ENCODE measurements at places on chromosomes 3 and 15.

GRCh38 chr3:108312656-108313055 lies 16.3 kb downstream of the HHLA2 start:
- DNase-seq, result no peak

DNA sequence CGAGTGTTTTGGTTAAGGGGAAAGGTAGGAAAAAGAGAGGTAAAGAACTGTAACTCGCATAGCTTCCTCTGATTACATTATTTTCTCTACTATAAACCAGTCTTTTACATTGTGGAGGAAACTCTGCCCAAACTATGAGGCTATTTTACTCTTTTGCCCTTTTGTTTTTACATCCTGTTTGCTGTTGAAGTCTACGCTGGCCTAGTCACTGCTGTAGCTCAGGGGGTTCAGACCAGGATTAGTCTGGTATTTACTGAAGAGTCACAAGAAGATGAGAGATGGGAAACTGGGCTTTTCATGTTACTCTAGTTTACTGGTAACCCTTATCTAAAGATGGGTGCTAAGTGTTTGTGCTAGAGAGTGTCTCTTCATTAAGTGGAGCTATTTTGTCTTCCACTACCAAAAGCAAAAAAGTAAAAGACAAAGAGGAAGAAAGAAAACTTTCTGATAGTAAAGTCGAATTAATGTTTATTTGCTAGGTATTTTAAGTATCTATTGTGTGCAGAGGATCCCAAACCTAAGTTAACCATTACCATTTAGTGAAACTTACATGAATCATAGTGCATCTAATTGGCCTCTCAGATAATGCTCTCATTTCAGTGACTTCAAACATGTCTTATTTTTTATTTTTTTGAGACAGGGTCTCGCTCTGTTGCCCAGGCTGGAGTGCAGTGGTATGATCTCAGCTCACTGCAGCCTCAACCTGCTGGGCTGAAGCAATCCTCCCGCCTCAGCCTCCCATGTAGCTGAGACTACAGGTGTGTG lies 10.9 kb downstream of the RARB start:
- DNase-seq, result no peak

GRCh38 chr3:41598402-41599126 lies 363.3 kb downstream of the ULK4 start:
- DNase-seq, result no peak

GRCh38 chr3:184148076-184148475 lies 7.1 kb upstream of the DVL3 start:
- no peak for DNase-seq

GRCh38 chr3:49506906-49507305 lies 36.8 kb downstream of the DAG1 start:
- DNase-seq, result no peak

DNA sequence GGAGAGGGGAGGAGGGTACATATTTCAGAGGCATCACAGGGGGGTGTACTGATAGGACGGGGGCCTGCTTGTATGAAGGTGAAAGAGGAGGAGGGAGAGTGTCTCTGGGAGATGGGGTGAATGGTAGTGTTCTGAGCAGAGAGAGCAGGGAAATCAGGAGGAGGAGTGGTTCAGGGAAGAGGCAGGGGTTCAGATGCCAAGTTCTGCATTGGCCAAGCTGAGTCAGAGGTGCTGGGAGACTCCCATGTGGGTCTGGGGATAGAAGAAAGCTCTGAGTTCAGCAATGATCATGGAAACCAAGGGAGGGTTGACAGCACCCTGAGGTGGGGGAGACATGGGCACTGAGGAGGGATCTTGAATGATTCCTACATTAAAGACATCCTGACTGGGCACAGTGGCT lies 3.0 kb downstream of the CYP8B1 start:
- no peak for DNase-seq

DNA sequence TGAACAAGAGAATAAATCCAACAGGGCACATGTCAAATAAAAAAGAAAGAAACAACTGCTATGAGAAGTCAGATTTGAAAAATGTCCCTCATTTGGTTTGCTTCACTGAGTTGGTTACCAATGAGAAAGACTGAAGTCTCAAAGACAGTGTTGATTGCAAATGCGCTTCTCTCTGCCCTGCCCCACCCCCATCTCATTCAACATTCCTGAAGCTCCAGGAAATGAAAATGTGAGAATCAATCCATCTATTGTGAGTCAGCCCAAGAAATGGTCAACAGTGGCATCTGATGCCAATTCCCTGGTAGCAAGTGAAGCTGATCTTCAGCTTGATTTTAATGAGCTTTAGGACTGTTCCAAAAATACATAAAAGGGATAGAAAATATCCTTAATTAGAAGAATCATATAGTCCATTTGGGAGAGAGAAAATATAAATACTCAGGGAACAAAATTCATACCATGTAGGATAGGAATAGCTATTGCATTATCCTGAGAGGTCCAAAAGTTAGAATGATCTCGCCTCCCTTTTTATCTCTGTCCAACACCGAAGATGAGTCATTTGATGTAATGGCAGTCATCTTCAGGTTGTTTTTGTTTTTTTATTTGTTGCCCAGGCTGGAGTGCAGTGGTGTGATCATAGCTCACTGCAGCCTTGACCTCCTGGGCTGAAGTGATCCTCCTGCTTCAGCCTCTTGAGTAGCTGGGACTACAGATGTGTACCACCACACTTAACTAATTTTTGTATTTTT lies 200.3 kb upstream of the UMPS start:
- DNase-seq, result no peak

GRCh38 chr3:183315739-183316138 lies 62.7 kb downstream of the B3GNT5 start:
- no peak for DNase-seq

GRCh38 chr3:38878646-38879045 lies 62.6 kb upstream of the SCN10A start:
- no peak for DNase-seq

DNA sequence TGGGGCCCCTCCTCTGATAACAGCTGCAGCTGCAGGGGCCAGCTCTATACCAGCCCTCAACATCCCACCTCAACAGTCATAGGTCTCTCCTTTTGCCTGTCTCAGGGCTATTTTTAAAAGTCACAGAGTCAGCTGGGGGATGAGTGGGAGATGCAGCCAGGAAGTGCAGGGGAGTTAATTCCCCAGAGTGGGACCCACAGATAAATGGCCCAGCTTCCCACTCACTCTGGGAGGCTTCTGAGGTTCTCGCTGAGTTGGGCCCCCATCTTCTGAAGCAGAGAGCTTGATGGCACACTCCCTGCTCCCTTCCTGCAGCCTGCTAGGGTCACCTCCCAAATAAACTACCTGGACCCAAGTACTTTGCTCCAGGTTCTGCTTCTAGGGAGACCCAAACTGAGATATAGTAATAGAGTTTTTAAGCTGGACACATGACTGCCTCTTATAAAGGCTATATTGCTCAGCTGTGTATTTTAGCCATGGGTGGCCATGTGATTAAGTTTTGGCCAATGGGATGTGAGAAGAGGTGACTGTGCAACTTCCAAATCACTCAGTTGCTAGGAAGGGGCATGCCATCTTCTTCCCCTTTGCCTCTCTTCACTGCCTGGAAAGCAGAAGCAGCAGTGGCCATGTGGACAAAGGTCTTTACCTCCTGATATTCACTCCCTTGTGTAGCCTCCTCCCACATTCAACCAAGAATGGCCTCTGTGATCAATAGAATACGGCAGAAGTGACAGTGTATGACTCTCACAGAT lies 15.5 kb upstream of the VIPR1 start:
- no peak for DNase-seq
